Stimulated activated CD4-positive, alpha-beta T cell treated with anti-CD3 and anti-CD28 coated beads, Interleukin-1b, Interleukin-23, amount 100 ng/mL, for 48 hours (primary cell): ENCODE measurements at places on chromosomes 4 and X.

GRCh38 chr4:71749008-71749594, 34.8 kb downstream of the GC start:
- no peak for DNase-seq

DNA sequence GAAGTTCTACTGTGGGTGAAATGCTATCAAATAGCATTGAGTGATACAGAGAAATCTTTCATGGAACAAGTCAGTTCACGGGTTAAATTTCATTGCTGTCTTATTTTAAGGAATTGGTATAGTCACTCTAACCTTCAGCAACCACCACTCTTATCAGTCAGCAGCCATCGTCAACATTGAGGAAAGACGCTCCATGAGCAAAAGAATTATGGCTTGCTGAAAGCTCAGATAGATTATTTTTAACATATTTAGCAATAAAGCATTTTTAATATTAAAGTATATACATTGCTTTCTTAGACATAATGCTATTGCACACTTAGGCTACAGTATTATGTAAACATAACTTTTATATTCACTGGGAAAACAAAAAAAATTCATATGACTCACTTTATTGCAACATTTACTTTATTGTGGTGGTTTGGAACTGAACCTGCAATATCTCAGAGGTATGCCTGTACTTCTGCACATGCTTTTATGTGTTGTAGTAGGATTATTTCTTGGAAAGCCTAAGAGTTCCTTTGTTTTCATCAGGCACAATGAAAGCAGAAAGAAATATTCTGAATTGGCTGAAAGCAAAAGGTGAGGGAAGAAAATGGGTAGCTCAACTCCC, 586.7 kb downstream of the GBA3 start:
- DNase-seq, result no peak

- DNase-seq, result no peak
Measured at GRCh38 chrX:19912-20571, 261.1 kb upstream of the PLCXD1 start.

- DNase-seq, result no peak
Measured at GRCh38 chrX:141133272-141133671, 43.7 kb downstream of the LDOC1 start.

DNA sequence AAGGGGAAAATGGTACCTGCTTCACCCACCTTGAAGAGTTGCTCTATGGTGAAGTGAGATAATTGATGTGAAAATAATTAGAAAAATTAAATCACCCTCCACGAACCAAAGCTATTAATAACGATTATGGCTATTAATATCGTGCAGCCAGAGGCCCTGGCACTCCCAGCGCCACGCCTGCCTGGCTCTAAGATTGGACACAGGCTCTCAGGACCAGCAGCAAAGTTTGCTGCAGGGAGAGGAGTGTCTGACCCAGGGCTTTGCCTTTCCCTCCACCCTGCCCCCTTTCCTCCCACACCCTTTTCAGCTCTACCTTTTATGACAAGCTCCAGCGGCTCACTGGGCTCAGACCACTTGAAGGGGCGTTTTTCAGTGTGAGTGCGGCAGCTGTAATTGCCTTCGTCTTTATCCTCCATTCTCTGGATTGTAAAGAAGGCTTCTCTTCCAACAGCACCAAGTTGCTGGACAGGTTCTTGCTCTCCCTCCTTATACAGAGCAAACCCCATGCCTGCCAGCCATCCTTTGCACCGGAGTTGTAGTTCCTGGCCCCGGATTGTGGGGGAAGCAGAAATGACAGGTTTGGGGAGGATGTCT, 11.5 kb downstream of the IGSF1 start:
- DNase-seq, result no peak

DNA sequence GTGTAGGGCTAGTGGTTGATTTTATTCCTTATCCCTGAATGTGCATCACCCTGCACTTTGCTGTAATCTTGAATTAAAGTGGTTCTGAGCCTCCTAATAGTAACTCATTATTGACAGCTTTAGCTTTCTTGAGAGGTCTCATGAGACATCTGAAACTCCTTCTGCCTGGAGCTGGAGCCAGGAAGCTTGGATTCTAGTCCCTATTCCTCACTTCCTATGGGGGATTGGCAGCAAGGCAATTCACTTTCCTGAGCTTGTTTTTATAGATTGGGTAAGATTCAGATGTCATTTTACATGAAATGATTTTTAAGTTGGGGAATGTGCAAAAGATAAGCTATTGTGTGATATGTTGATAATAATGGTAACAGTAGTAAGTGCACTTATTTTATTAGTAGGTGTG, 17.1 kb upstream of the ETNPPL start:
- DNase-seq, result no peak

GRCh38 chrX:97294041-97294440, 410.3 kb downstream of the RPA4 start:
- DNase-seq, result no peak

- no peak for DNase-seq
Measured at GRCh38 chr4:62262676-62263075, 1062.5 kb downstream of the ADGRL3 start.

DNA sequence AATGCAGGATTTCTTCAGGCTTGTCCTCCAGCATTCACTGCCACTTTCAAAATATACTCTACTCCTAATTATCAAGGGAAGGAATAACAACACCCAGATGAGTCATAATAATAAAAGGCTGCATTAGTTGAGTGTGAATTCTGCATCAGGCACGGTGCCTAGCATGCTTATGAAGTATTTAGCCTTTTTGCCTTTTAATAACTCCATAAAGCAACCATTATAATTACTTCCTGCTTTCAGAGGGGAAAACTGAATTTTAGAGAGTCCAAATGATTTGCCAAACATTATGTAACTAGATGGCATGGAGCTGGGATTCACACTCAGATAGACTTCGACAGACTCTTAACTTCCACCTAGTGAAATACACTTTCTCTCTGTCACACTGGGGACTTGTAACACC, 2365.5 kb downstream of the PCDH7 start:
- no peak for DNase-seq

DNA sequence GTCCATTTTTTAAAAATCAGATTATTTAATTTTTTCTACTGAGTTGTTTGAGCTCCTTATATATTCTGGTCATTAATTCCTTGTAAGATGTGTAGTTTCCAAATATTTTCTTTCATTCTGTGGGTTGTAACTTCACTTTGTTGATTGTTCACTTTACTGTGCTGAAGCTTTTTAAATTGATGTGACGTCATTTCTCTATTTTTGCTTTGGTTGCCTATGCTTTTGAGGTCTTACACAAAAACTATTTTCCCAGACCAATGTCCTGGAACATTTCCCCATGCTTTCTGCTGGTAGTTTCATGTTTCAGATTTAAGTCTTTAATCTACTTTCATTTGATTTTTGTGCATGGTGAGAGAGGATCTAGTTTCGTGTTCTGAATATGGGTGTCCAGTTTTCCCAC, 753.6 kb downstream of the TRIML1 start:
- DNase-seq, result no peak

DNA sequence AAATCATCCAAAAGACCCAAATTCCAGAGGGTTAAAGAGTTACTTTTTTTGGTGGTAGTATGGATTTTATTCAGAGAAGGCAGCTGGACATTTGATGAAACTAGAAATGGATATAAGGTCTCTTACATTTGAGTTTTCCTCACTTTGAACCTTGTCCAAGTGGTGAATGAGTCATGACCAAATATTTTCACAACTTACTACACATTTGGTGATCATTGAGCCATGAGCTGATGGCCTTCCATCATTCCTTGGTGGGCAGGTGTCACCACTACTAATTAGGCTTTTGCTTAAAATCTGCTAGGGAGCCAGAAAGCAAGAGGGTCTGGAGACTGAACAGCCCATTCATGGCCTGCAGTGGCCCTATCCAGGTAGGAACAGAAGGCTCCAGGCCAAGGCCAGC, 620.2 kb upstream of the INTU start:
- no peak for DNase-seq

GRCh38 chrX:129979207-129979920, 3.1 kb upstream of the BCORL1 start:
- no peak for DNase-seq
